Ecto neural progenitor cell (in vitro differentiated cells): ENCODE measurements at places on chromosomes 5 and 9.

- DNase-seq: no peak
Measured at GRCh38 chr9:14131356-14132088, 182.4 kb downstream of the NFIB start.

- no peak for DNase-seq
Measured at GRCh38 chr5:107155707-107156106, 515.0 kb downstream of the EFNA5 start.

DNA sequence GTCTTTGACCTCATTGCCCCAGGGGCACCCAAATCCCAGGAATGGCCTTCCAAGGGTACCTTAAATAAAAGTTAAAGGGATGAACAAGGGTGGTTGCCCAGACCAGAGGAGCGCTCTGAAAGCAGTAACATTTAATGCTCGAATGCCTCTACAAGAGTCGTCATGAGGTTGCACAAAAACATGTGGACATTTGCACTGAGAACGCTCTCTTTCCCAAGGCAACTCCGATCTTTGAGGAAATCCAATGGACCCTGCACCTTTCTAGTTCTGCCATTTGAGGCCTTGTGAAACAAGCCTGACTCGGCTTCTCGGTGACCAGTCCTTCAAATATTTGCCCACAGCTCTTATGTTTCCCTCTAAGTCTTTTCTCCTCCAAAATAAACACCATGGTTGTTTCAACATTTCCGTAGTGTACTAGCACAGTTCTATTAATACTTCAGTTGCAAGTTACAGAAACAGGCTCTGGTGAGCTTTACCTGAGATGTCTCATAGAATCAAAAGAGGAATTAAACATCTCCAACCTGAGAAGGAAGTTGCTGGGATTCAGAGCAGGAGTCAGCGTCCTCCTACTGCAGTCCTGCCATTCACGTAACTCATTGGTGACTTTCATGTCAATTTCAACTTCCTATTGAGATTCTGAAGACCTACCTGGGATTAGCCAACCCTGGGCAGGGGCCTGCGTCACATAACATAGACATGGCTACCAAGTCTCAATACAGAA is 168.8 kb upstream of the RAI14 start:
- DNase-seq: no peak

GRCh38 chr9:123500336-123500735 is 144.3 kb downstream of the CRB2 start:
- DNase-seq: no peak

DNA sequence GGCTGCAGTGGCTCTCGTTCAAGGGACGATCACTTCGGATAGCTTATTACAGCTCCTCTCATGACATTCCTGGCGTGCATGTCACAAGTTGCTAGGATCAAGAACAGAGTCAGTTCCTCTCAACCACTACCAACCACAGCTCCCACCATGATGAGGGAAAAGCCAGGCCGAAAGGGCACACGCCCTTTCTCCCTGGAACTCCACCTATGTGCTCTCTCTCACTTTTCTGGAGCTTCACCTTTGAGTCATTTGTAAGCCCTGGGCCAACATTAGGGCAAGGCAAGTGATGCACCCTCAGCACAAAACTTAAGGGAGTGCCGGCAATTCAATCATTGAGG is 1.6 kb downstream of the SPACA9 start:
- no peak for DNase-seq

DNA sequence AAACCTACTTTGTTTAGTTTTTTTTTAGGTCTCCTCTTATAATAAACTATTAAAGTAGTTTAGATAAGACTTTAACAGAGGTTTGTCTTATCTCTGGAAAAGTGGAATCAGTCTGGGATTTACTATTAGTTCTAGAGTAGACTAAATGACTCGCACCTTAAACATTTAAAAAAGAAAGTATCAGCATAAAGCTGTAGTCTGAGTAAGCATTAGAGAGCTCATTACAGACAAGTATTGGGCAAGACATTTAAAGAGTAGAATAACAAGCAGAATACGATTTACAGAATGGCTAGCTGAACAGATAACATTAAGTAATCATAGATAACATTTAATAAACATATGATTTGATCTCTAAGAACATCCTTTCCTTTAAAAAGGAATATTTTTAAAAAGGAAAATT is 226.0 kb upstream of the DMAC1 start:
- DNase-seq: no peak

DNA sequence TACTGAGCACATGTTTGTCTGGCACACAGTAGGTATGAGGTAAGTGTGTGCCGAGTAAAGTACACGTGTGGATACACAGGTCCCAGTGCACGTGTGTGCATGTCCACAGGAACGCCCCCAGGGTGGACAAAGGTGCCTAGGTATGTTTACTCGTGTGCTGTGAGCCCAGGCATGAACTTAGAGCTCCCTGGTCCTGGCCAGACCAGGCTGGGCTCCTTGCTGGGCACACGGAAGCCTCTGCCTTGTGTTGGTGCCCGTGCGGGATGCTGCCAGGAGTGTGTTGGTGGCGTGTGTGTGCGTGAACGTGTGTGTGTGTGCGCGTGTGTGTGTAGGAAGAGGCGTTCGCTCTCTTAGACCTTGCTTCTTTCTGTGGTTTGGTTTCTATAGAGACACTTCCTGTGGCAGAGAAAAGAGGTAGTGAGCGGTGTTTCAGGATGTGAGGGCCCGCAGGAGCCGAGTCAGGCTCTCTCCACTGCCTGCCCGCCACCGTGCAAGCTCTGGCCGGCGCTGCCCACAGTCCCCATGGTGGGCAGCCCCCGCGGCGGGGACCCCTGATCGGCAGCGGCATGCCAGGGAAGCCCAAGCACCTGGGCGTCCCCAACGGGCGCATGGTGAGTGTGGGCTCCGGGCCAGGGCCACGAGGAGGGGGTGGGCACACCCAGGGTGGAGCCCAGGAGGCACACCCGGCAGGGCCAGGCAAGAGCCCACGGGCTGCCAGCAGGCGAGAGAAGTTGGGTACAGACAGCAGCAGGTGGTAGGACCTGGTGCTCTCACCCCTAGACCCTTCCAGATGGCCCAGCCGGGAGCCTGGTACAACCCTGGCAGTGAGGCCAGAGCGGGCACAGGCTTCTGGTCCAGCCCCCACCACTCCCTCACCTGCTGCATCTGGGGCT is at the start of gene RGS14:
Gene RGS14, plus strand, starts transcription at position 466 of the 893 bp plus-strand sequence. Its CDS starts 101 bp downstream, at position 567.
- DNase-seq: no peak

GRCh38 chr5:150486402-150487198 is 21.3 kb upstream of the NDST1 start:
- peak; percentile 90 for DNase-seq

DNA sequence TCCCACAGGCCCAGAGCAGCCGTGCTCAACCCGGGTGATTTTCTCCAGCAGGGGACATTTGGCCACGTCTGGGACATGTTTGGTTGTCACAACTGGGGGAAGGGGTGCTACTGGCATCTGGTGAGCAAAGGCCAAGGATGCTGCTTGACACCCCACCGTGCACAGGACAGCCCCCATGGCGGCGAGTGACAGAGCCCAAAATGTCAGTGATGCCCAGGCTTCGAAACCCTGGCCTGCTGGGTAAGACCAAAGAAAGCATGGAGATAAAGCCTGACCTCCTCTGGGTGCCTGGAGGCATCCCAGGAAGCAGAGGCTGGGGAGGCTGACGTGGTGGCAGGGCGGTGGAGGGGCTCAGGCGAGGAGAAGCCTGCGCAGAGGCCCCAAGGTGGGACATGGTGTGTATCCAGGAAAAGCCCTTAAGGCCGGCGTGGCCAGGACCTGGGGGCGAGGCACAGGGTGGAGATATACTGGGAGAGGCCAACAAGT is 66.4 kb downstream of the ZNF354C start:
- DNase-seq: no peak

DNA sequence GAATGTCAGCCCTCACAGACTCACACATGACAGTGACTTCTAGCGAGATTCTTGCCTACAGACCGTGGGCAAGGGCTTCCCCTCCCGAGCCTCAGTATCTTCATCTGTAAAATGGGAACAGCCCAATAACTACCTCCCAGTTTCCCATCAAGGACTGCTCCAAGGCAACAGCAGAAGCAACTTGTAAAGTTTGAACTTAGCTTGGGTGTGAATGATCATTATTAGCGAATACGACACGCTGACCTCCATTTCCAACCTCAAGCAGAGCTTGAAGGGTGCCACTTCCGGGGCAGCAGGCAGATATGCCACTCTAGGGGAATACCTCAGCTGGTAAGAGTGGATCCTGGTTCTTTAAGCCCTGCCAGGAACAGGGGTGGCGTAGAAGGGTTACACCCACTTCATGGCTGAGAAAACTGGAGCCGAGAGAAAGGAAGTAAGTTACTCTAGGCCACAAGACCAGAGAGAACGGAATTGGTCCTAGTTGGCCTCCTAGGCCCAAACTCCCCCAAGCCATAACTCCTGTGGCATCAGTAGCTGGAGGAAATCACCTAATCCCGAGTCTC is 2.0 kb downstream of the RNF44 start:
- DNase-seq: no peak

- DNase-seq: peak; percentile 41
Measured at GRCh38 chr9:129309906-129310305, 131.8 kb upstream of the IER5L start.

DNA sequence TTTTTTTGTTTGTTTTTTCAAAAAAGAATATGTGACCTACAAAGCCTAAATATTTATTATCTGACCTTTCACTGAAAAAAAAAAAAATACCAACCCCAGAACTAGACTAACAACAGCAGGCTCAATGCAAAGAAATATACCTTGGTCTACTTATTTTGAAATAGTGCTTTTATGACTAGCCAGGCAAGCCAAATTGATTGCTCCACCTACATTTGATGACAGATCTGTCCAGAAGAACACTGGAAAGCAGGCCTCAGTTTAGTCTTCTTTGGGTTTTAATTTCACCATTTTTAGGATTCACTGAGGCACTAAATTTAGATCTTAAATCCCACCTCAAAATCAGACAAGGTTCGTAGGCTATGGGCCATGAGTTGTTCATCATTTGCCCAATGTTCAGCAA is 97.3 kb downstream of the PLPP1 start:
- DNase-seq: no peak

DNA sequence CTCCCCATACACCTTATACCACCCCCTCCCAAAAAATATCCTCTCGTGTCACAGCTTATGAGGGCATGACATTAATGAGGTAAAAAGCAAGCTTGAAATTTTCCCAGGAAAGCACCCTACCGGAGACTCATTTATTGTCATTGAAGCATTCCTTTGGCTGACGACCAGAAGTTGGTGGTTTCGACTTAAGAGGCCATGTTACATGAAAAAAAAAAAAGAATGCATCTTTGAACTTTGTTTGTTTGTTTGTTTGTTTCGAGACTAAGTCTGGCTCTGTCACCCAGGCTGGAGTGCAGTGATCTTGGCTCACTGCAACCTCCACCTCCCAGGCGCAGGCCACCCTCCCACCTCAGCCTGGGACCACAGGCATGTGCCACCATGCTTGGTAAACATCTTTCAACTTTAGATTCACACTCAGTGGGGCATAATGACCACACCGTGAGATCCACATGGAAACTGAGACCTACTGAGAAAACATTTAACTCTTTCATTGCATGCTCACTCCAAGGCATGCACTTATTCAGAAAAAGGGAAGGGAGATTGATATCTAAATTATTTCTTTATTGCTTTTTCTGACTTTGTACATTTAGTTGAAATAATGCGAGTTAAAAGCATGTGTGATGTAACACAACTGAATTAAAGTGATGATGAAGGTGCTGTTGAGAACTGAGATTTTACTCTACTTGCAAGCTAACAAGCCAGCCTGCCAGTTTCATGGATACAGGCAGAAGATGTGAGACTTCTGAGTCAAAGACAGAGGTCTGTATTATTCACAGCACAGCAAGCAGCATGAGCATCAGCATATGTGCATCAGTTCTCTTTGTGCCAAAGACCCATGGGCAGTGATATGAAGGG is 5.1 kb upstream of the RAB14 start:
- DNase-seq: no peak

GRCh38 chr9:78905986-78906755 is 609.2 kb downstream of the PSAT1 start:
- no peak for DNase-seq

DNA sequence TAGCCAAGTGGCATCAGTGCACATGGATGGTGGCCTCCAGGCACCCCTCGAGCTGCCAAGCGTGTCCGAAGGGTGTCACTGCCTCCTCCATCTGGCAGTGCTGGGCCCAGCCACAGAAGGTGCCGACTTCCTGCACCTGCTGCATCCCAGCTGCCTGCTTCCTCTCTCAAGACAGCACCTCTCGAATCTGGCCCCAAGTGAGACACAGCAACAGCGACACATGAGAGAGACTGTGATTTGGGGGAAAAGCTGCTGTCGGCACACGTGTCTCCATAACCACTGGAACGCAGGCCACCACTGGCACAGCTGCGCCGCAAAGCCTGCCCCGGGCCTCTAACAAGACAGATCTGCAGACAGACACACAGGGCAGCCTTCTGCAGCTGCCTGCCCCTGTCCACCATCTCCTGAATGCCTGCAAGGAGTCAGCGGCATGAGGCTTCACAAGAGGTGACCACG is 8.8 kb downstream of the CLPTM1L start:
- no peak for DNase-seq

GRCh38 chr9:124621371-124622328 is 114.5 kb upstream of the NR5A1 start:
- DNase-seq: no peak

GRCh38 chr9:115006660-115007059 is 76.3 kb upstream of the TNFSF8 start:
- DNase-seq: no peak

GRCh38 chr5:69343083-69343482 is 10.5 kb upstream of the CCDC125 start:
- no peak for DNase-seq

- no peak for DNase-seq
Measured at GRCh38 chr5:160290751-160291150, 21.6 kb downstream of the CCNJL start.

DNA sequence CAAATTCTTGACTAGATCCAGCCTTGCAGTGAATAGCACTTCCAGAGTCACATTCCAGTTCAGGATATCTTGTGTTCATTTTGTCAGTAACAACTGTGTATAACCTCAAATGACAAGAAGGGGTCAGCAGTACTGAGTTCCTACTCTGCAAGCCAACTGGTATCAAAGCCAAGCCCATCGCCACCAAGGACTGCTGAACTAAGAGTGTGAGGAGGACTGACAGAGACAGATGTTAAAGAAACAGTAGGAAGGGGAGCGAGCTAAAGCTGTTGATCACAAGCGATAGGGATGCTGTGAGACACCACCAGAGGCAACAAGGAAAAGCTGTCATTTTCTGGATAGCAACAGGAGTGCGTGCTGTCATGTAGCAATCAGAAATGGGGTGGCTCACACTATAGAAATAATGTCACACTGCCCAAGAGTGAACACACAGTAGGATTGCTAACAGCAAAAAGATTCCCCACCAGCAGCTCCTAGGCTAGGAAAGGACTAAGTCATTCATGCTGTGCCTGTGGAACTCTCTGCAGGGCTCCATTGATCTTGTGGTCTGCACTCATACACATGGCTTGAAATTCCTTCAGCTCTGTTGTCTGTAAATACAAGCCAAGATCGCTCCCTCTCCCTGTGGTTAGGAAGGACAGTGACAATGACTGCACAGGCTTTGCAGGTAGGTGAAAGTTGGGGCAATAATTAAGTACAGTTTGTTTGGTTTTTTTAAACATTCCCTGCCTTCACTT is 658.6 kb downstream of the NR2F1-AS1 start:
- DNase-seq: no peak

- DNase-seq: no peak
Measured at GRCh38 chr9:127380479-127380878, 16.5 kb upstream of the SLC2A8 start.

GRCh38 chr5:125411071-125411743 is 664.8 kb upstream of the ZNF608 start:
- no peak for DNase-seq

GRCh38 chr9:120366644-120367019 is 213.3 kb downstream of the CDK5RAP2 start:
- no peak for DNase-seq

- peak; percentile 70 for DNase-seq
Measured at GRCh38 chr9:127567730-127568617, 44.1 kb upstream of the STXBP1 start.
